Glutamatergic neuron (in vitro differentiated cells): ENCODE measurements at places on chromosomes 1 and 21. TPM values are rescaled to one million over a fixed set of nuclear protein-coding genes. Genes with fewer than 3 reads are reported as not detected.

KRTAP13-2 gene
- not detected for total RNA-seq

NPHS2 gene
- total RNA-seq: not detected

KRTAP10-8 gene
- not detected for total RNA-seq

CR1L gene
- total RNA-seq: not detected

ZBTB7B gene
- total RNA-seq: 8.1 TPM

KRTAP7-1 gene
- total RNA-seq: not detected

RAP1A gene
- total RNA-seq: 17.9 TPM

FCRL6 gene
- total RNA-seq: not detected

IL22RA1 gene
- total RNA-seq: not detected

DENND2C gene
- 0.54 TPM for total RNA-seq

SLC19A1 gene
- total RNA-seq: 53.3 TPM

ADORA3 gene
- not detected for total RNA-seq

ANKRD34A gene
- total RNA-seq: 0.59 TPM
